ENCODE measurements at places on chromosomes 1 and 21. TPM values are rescaled to one million over a fixed set of nuclear protein-coding genes. Genes with fewer than 3 reads are reported as not detected.

- no peaks in the 10 kb centered on the region for H3K36me3 ChIP-seq
- no peak overlapping the region for H3K27ac ChIP-seq
- H3K4me3 ChIP-seq = no peak overlapping the region
- DNase-seq = no peak
These were observed 8.4 kb upstream of the LYST start for GRCh38 chr1:235875036-235875597.

GRCh38 chr1:16235944-16236510, 956 bp downstream of the CPLANE2 start:
- peaks cover 17% of the 10 kb centered on the region for H3K4me1 ChIP-seq
- H3K27ac ChIP-seq = peak overlapping the region; percentile 82
- DNase-seq = peak; percentile 87
- peak overlapping the region; percentile 65 for H3K4me3 ChIP-seq

- H3K27ac ChIP-seq = no peak overlapping the region
- peaks cover 31% of the 10 kb centered on the region for H3K4me1 ChIP-seq
- H3K4me3 ChIP-seq = no peak overlapping the region
- H3K27me3 ChIP-seq = no peaks in the 10 kb centered on the region
These were observed 2.4 kb upstream of the CTTNBP2NL start for GRCh38 chr1:112393631-112393974.

DNA sequence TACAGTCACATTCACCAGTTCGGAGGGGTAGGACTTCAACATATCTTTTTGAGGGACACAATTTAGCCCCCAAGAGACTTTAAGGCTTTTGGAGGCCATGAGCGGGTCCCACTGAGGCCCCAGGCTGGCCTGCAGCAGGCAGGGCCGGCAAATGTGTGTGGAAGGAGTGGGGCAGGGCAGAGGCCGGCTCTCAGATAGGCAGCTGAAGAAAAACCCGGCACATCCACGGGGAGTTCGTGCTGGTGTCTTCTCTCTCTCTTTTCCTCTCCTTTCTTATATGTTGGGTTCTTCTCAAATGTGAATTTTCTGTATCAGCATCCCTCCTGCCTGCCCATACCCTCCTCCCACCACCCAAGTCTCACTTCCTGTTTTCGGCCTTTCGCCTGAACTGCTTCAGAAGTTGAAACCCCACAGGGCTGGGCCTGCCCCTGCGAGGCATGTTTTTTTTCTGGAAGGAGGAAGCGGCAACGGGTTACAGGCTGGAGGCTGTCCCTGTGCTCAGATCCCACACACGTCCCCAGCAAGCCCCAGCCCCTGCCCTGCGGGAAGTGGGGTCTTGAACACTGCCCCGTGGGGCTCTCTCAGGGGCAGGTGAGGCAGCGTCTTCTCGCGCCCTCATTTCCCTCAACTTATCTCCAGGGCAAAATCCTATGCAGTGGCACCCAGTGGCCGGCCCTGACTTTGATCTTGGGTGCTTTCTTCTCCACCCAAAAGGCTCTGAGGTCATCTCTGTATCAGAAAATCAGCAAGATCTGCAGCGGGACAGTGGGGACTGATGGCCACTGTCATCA, 9.7 kb upstream of the UMODL1 start:
- H3K36me3 ChIP-seq = no peaks in the 10 kb centered on the region
- peak overlapping the region; percentile 38 for H3K4me3 ChIP-seq
- DNase-seq = peak; percentile 87
- H3K4me1 ChIP-seq = peaks cover 57% of the 10 kb centered on the region
- no peaks in the 10 kb centered on the region for H3K27me3 ChIP-seq

GRCh38 chr1:94884106-94884505, 42.8 kb downstream of the CNN3 start:
- no peak overlapping the region for H3K27ac ChIP-seq
- no peaks in the 10 kb centered on the region for H3K36me3 ChIP-seq
- no peak overlapping the region for H3K4me3 ChIP-seq

- H3K27me3 ChIP-seq = no peaks in the 10 kb centered on the region
- H3K36me3 ChIP-seq = no peaks in the 10 kb centered on the region
- H3K4me3 ChIP-seq = no peak overlapping the region
- H3K27ac ChIP-seq = peak overlapping the region; percentile 90
- DNase-seq = no peak
These were observed 183.3 kb upstream of the JUN start for GRCh38 chr1:58966917-58967740.

GRCh38 chr21:44703731-44704635, 7.0 kb downstream of the KRTAP10-12 start:
- H3K27ac ChIP-seq = no peak overlapping the region
- no peaks in the 10 kb centered on the region for H3K4me1 ChIP-seq
- no peak overlapping the region for H3K4me3 ChIP-seq
- H3K27me3 ChIP-seq = peaks cover 14% of the 10 kb centered on the region

DNA sequence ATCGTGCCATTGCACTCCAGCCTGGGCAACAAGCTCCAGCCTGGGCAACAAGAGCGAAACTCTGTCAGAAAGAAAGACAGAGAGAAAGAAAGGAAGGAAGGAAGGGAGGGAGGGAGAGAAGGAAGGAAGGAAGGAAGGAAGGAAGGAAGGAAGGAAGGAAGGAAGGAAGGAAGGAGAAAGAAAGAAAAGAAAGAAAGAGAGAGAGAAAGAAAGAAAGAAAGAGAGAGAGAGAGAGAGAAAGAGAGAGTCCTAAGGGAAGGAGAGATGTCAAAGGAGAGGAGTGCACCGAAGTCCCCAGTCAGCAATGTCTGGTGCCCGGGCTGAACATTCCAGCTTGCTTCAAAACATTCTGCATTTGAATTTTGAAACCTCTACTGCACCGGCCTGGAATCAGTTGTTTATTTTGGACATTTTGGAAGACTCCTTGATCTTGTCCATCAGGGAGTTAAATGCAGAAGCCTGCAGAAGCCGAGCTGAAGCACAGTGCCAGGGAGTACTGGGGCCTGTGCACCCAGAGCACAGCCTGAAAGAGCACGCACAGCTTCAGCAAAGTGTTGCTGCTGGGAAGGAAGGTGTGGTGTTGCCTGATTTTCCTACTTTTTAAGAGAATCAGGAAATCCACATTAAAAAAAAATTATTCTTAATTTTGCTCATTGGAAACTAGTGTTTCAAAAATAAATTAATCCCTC, 3.7 kb upstream of the IGSF3 start:
- H3K36me3 ChIP-seq = no peaks in the 10 kb centered on the region
- H3K27ac ChIP-seq = no peak overlapping the region
- H3K4me3 ChIP-seq = no peak overlapping the region
- DNase-seq = no peak

GRCh38 chr1:179599623-179600249, 8.1 kb downstream of the TDRD5 start:
- peak; percentile 21 for DNase-seq
- no peaks in the 10 kb centered on the region for H3K27me3 ChIP-seq
- H3K4me3 ChIP-seq = no peak overlapping the region
- H3K36me3 ChIP-seq = no peaks in the 10 kb centered on the region
- no peak overlapping the region for H3K27ac ChIP-seq
- no peaks in the 10 kb centered on the region for H3K4me1 ChIP-seq

GRCh38 chr1:41618066-41618825, 133.8 kb upstream of the EDN2 start:
- H3K4me1 ChIP-seq = peaks cover 29% of the 10 kb centered on the region
- H3K27me3 ChIP-seq = no peaks in the 10 kb centered on the region
- DNase-seq = no peak
- no peak overlapping the region for H3K27ac ChIP-seq
- H3K36me3 ChIP-seq = peaks cover 7% of the 10 kb centered on the region

DNA sequence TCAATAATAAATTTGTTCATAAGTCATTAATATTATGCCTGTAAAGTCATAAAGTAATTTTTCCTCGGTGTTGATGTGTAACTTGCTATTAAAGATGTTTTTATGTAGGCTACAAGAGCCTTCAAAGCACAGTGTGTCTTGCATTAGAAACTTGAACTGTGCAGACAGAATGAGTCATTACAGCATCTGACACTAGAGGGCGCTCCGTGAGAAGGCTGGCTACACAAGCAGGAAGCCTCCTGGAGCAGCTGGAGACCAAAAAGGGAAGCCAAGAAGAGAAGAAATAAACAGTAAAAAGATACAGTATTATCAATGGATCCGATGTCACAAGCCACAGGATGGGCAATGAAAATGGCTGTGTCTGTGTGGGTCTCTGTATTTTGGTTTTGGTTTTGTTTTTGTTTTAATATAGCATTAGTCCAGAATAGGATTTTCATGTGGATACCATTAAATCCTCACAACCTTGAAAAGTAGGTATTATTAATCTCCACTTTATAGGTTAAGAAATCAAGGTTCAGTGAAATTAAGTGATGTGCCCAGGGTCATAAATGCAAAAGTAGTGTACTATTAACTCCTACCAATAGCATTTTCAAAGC, 16.1 kb upstream of the LRRC8D start:
- H3K27me3 ChIP-seq = no peaks in the 10 kb centered on the region
- H3K4me1 ChIP-seq = no peaks in the 10 kb centered on the region
- no peak overlapping the region for H3K4me3 ChIP-seq
- H3K36me3 ChIP-seq = no peaks in the 10 kb centered on the region
- H3K27ac ChIP-seq = no peak overlapping the region

- no peak overlapping the region for H3K27ac ChIP-seq
- no peaks in the 10 kb centered on the region for H3K27me3 ChIP-seq
- DNase-seq = no peak
- H3K36me3 ChIP-seq = no peaks in the 10 kb centered on the region
- no peaks in the 10 kb centered on the region for H3K4me1 ChIP-seq
These were observed 51.3 kb upstream of the SELENON start for GRCh38 chr1:25748531-25749205.

- H3K4me3 ChIP-seq = no peak overlapping the region
- H3K36me3 ChIP-seq = no peaks in the 10 kb centered on the region
- H3K4me1 ChIP-seq = no peaks in the 10 kb centered on the region
These were observed 161.6 kb downstream of the LRRC40 start for GRCh38 chr1:70043804-70044203.

DNA sequence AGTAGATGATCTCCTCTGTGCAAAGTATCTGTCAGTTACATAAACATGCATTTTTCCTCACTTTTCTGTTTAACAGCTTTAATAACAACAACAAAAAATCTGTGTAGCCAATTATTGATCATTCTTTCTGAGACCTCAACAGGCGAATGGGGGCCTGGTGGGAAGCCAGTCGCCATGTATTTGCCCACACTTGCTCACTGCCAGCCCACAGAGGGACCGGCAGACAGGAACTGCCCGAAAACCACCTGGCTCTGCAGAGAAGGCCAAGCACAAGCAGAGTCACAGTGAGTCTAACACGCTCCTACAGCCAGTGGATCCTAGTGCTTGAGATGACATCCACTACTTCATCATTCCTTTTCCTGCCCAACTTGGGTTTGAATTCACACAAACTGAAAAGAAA, 56.1 kb downstream of the NPHP4 start:
- no peak overlapping the region for H3K27ac ChIP-seq
- no peaks in the 10 kb centered on the region for H3K36me3 ChIP-seq
- no peak overlapping the region for H3K4me3 ChIP-seq
- no peak for DNase-seq

DNA sequence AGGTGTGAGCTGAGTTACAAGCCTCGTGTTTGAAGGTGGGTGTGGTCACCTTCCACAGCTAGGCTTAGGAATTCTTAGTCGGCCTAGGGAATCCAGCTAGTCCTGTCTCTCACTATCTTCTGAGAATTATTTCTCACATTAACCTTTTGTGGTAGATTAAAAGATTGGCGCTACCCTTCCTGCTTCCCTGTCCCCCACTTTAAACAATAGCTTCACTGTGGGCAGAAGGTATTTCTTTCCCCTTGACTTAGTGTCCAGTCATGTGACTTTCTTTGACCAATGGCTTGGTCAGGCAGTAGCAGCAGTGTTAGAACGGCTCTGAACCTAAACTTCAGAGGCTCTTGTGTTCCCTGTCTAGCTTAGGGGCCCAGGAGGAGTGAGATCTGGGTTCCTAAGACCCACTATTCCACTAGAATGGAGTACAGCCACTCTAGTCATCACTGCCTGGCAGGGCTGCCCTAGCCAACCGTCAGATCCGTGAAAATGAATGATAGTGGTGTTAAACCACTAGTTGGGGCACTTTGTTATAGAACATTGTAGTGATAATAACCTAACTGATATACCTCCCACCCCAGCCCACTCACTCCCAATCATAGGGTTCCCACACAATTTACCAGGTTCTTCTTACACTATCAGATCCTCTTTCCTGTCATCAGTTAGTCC, 13.9 kb upstream of the C1orf141 start:
- no peaks in the 10 kb centered on the region for H3K36me3 ChIP-seq
- H3K4me1 ChIP-seq = peaks cover 9% of the 10 kb centered on the region
- no peaks in the 10 kb centered on the region for H3K27me3 ChIP-seq
- no peak overlapping the region for H3K4me3 ChIP-seq
- no peak overlapping the region for H3K27ac ChIP-seq

DNA sequence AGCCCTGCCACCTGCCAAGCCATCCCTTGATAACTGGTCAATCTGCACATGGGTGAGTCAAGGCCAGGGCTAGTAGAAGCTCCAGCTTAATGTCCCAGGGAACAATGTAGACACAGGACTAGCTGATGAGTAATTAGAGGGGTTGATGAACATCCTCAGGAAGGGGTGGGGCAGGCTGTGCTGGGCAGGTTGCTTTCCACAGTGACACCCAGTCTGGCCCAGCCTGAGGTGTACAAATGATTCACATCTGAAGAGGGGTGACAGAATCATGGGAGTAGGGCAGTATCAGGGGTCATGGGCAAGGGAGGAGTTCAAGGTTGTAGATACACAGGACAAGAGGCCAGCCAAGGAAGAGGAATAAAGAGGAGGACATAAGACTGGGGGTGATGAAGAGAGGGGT, 4.3 kb downstream of the LPAR3 start:
- H3K36me3 ChIP-seq = no peaks in the 10 kb centered on the region
- peaks cover 9% of the 10 kb centered on the region for H3K4me1 ChIP-seq
- no peak overlapping the region for H3K4me3 ChIP-seq
- H3K27me3 ChIP-seq = no peaks in the 10 kb centered on the region
- no peak for DNase-seq

DNA sequence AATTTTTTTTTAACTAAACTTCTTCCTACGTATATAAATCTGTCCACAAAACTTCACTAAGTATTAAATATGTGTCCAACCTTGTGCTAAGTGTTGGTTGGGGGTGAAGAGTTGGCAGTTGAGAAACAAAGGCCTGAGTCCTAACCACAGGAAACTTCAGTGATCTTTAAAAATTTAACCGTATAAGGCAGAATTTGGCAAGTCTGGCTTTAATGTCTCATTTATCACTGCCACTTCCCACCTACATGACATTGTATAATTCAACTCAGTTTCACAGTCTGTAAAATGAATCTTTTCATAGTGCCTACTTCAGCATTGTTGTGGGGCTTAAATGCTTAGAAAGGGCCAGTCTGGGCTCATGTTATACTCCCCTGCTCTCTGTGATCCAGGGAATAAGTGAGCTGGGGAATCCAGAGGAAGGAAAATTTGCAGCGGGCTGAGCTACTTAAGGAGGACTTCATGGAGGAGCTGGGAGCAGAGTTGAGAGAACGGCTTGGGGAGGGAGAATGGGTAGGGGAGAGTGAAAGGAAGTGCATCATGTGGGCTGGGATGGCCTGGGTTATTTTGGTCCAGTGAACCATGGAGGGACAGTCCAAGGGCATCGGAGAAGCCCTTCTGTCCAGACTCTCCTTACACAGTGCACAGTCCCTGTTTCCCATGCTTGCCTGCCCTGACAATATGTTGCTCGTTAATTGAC, 14.5 kb downstream of the IFNAR2 start:
- H3K4me1 ChIP-seq = peaks cover 13% of the 10 kb centered on the region
- no peaks in the 10 kb centered on the region for H3K27me3 ChIP-seq
- peaks cover 4% of the 10 kb centered on the region for H3K36me3 ChIP-seq

Gene HAPLN2
- polyA plus RNA-seq = 0.13 TPM

Gene DNAH14
- polyA plus RNA-seq = not detected

Gene FNDC10
- 0.52 TPM for polyA plus RNA-seq

Gene SELE
- not detected for polyA plus RNA-seq

Gene SPRR5
- polyA plus RNA-seq = not detected

Gene SAMSN1
- polyA plus RNA-seq = 8.7 TPM

Gene KHDRBS1
- polyA plus RNA-seq = 50.3 TPM

Gene TSEN15
- 15.5 TPM for polyA plus RNA-seq

Gene UCK2
- 8.9 TPM for polyA plus RNA-seq

Gene F5
- 0.01 TPM for polyA plus RNA-seq

Gene PKN2
- polyA plus RNA-seq = 20.5 TPM

Gene PPFIA4
- polyA plus RNA-seq = 0.30 TPM

Data from B cell (primary cell).